ENCODE measurements at places on chromosomes 3 and 15.

- no peak for DNase-seq
These were observed 449.2 kb upstream of the CFAP20DC start for GRCh38 chr3:59499000-59499399.

DNA sequence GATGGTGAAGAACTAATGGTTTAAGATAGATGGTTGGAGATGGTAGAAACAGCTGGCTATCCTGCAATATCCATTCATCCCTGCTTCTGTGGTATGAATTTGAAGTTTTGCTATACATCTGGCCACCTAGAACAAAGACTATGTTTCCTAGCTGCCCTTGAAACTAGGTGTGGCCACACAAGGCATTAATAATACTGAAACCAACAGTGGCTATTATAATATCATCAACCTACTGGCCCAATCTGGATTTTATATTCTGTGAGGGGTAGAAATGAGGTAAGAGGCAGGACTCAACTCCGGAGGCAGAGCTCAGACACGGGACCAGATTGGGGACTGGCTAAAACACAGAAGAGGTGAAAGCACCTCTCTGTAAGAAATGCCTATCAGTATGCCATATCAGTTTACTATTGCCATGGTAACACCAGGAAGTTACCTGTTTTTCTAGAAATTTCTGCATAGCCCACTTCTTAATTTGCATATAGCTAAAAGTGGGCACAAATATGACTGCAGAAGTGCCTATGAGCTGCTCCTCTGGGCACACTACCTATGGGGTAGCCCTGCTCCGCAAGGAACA lies 8.4 kb downstream of the IFT80 start:
- no peak for DNase-seq

GRCh38 chr15:101115786-101116680 lies 135.8 kb downstream of the CHSY1 start:
- peak; percentile 34 for DNase-seq

- DNase-seq = no peak
These were observed 126.7 kb downstream of the FOXP1 start for GRCh38 chr3:71456826-71457225.

GRCh38 chr3:143643905-143644304 lies 204.4 kb downstream of the SLC9A9 start:
- DNase-seq = no peak

GRCh38 chr3:81741216-81741615 lies 20.2 kb downstream of the GBE1 start:
- DNase-seq = peak; percentile 73

DNA sequence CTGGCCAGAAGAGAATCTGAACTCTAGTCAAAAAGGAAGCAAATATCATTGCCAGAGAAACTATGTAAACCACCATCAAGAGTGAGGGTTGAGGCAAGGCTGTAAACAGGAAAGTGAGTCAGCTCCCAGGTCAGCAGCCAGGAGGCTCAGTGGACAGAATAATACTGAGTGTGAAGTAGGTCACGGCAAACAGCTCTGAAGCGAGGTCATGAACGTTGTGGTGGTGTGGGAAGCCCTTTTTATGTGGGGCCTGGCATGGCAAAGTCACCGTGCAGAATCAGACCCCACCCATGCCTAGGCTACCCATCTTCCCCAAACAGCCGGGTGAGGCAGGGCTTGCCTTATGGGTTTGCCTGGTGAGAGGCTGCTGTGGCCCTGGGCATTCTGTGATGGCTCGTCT lies 43.9 kb downstream of the THBS1 start:
- DNase-seq = peak; percentile 80

- DNase-seq = no peak
These were observed 4.5 kb downstream of the POLG start for GRCh38 chr15:89330119-89330518.

DNA sequence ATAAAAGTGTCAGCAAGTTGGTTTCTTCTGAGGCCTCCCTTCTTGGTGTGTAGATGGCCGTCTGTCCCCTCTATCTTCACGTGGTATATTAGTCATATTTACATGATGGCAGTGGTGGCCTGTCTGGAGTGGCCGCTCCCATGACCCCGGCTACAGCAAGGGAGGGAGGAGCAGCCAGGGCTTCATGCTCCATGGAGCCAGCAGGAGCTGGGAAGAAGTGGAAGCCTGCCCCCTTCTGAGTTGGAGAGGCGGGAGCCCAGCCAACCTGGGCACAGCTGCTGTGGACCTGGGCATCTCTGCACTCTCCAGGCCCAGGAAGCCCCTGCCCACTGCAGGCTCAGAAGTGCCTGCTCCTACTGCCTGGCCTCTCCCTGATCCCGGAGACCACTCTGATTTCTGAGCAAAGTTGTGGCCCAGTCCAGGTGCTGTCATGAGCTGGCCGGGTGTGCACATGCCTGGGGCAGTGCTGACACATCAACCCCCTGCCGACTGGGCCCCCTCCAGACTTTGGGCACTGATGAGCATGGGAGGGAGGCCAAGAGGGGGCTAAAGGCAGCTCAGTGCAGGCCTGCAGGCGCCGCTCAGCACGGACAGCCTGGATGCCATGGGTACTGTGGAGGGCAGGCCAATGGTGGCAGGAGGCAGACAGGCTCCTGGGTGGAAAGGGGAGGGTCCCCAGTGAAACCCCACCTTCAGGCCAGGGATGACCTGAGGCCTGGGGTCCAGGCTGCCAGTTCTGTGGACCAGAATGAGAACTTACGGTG lies 84.8 kb downstream of the SERPINI1 start:
- no peak for DNase-seq

GRCh38 chr15:79967298-79968182 lies 3.5 kb downstream of the BCL2A1 start:
- no peak for DNase-seq

DNA sequence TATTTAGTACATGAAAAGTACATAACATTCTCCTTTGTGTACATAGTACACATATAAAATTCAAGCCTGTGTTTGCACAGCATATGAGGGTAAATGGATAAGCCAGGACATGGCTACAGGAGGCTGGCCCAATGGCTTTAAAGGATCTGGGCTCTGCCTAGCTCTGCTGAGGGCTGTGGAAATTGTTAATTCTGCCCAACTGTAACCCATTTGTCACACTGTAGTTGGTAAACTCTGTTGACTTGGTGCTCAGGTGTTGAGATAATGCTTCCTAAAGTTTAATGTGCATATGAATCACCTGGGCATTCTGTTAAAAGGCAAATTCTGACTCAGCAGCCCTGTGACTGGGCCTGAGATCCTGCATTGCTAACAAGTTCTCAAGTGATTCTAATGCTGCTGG lies 196.5 kb upstream of the ZPLD1 start:
- DNase-seq = no peak

- peak; percentile 76 for DNase-seq
These were observed 1144.5 kb downstream of the TUSC7 start for GRCh38 chr3:117853923-117854668.

DNA sequence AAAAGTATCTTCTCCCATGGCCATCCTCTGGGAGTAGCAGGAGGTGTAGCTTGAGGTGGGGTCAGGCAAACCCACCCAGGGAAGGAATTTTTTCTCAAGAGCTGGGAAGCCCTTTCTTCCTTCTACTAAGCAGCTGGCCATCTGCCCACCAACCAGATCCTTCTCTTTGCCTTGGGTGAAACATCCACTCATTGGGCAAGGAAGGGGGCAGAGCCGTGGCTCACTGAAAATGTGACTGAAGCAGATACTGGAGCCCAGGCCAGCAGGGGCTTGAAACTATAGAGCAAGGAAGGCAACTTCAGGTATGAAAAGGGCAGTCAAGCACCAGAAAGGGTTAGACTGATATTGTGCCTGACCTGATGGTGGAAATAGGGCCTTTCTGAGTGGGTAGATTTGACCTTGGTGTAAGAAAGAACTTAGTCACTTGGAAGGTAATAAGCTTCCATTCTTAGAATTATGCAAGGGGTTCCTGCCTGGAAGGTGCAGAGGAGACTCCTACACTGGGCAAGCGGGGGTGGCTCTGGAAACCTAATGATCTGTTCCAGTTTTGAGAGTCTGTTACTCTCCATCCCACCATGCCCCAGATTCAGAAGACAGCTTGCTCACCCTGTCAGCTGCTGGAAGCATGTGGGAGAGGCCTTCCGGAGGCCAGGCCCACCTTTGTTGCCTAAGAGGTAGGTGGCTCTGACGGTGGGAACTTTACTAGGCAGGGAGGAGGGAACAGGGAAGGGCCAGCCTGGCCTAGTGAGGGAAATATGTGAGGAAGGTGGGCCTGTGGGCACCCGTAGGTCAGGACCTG lies 22.0 kb upstream of the PLA2G4E start:
- DNase-seq = no peak

Data from fibroblast of gingiva (primary cell).